ENCODE measurements at places on chromosomes 13 and 19.

DNA sequence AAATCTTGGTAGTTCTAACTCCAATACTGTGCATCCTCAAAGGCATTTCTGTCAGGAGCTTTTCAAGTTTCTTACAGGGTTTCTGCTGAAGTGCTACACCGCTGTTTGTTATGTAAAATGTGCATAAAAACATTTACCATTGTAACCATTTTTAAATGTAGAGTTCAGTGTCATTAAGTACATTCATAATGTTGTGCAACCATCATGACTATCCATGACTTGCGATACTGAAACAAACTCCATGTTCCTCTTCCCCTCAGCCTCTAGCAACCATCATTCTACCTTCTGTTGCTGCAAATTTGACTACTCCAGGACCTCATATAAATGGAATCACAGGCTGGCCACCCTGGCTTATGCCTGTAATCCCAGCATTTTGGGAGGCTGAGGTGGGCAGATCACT is 14.4 kb upstream of the SLC25A42 start:
- DNase-seq, result no peak

GRCh38 chr13:43981091-43981490 is 101.4 kb downstream of the LACC1 start:
- no peak for DNase-seq

DNA sequence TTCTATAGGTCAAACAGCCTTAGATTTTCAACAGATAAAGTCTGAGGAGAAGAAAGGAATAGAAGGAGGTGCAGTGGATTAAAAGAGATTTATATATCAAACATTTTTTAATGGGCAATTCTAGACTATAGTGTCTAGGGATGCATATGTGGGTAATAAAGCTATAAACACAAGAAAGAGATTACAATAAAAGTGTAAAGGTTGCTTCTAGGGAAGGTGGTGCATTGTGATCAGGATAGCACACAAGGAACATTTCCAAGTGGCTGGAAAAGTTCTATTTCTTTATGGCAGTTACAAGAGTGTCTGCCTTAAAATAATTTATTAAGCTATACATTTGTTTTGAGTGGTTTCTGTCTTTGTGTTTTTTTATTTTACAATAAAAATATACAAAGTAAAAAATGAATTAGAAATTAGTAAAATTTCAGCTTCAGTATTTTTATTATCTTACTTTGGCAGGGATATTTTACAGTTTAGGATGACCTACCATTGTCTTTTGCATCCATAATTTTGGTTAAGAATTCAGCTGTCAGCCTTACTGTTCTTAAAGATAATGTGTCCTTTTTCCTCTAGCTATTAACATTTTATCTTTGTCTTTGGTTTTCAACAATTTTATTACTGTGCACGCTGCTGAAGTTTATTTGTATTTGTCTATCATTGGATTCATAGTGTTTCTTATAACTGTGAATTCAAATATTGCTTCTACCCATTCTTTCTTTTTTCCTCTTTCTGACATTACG is 221.8 kb downstream of the LACC1 start:
- DNase-seq, result no peak

- DNase-seq, result peak; percentile 9
Observed at GRCh38 chr13:41222259-41222852, 28.0 kb upstream of the KBTBD7 start.

- DNase-seq, result no peak
Observed at GRCh38 chr19:6374161-6374709, 1.5 kb downstream of the PSPN start.

GRCh38 chr19:21084343-21084742 is 2.3 kb downstream of the ZNF714 start:
- no peak for DNase-seq

DNA sequence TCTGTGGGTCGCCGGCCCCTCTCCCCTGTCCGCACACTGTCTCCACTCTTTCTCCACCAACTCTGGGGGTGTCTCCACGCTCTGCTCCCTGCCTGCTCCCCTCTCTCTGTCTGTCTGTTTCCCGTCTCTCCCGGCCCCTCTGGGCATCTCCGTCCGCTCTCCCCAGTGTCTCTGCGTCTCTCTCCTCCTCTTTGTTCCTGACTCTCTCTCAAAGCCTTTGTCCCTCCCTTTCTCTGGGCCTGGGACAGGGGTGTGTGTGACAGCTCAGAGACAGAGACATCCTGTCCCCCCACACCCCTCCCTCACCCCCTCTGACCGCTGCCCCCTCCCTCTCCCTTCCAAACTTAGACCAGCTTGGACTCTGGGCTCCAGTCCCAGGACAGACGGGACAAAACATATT is 668 bp upstream of the SBK3 start:
- DNase-seq, result no peak

DNA sequence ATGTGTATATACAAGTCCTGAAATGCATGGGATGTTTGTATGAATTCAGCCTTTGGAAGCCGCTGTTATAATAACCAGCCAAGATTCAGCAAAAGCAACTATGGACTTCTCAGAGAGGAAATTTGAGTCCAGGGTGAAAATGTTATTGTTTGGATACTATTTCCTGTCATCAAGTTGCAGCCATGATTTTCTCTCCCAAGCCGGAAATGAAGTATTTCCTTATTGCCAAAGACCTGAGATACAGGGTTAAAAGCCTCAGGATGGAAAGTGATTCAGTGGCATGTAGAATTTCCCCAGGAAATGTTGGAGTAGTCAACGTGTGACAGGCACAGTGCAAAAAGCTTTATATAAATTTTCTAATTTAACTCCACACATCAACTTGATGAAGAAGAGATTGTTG is 133.9 kb downstream of the IRS2 start:
- DNase-seq, result no peak

DNA sequence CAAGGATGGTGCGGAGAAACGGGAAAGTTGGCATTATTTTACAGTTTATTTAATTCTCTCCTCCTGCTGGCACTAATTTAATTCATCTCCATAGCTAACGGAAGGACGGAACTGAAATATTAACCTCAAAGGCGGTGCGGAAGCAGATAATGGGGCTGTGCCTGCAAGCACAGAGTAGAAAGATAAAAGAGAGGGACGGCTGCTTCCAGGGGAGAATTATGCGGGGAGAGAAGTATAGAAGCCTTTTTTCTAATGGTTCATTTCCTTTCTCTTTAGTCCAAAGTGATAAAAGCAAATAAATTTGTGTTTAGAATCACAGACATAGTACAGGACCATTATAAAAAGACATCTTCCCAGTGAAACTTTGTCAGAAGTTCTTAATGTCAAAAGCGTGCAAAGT is 34.5 kb upstream of the UQCRFS1 start:
- DNase-seq, result no peak

- no peak for DNase-seq
Observed at GRCh38 chr13:57056601-57057180, 84.0 kb upstream of the PRR20A start.

DNA sequence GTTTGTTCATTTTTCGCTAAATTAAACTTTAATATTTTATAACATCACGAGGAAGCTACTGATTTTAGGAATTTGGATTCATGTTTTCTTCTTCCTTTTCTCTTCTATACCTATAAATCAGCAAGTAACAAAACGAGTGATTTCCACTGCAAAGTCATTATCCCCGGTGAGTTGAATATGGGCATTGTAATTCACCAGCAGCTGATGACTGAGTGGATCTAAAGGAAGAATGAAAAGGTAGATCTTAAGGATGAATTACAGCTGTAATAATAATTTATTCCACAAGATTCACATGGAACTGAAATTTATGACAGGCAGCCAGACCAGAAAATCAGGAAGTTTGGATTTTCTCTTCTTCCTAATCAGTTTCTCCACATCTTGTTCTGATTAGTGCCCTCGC is 111.4 kb downstream of the GPC6 start:
- no peak for DNase-seq

DNA sequence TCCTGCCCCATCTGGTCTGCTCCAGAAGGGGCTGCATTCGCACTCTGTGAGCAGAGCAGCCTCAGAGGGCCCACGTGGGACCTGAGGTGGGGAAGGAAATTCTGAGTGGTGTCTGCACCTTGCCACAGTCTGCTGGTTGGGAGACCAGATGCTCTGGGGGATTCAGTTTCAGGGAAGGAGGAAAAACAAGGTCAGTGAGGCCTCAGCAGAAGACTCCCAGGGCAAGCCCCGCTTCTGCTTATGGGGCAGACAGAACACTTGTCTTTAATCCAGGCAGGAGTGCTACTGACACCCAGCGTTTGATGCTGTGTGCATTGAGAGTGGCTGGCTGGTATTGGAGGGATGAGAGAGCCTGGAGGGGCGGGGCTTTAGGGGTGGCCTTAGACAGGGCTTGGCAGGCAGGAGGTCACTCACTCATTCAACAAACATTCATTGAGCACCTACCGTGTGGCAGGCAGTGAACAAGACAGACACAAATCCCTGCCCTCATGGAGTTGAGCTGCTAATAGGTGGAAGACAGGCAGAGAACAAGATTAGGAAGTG is 4.9 kb upstream of the CLEC17A start:
- DNase-seq, result no peak

DNA sequence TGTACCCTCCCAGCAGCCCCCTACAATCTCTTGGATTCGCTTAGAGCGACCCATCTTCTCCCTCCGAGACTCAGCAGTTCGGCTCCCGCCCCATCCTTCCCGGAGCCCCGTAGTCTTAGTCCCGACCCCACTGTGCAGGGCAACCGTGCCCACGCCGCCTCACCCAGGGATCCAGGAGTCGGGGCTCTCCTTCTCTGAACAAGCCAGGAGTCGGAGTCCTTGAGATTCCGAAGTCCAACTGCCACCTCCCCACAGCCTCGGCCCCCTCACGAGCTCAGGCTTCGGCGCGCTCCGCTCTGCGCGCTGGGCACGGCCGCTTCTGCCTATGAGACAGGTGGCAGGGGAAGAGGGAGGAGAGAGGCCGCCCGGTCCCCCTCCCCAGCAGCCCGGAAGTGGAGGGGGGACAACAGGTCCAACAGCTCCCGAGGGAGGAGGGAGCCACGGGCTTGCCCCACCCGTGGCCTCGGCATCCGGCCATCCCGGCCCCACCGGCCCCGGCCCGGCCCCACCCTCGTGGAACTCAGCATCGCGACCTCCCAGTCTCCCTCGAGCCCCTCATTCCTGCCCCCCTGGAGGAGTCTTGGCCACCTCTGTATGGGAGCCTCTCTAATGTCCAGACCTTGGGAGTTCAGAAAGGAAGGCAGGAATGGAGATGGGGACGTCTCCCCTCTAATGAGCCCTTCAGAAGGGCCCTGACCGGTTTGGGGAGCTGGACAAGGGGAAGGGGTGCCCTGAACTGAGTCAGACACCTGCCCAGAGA is at the start of gene PHLDB3:
PHLDB3 (minus strand) TSS at position 321 of the 760 bp plus-strand sequence. CDS start 628 bp downstream, outside the sequence.
- DNase-seq, result no peak

DNA sequence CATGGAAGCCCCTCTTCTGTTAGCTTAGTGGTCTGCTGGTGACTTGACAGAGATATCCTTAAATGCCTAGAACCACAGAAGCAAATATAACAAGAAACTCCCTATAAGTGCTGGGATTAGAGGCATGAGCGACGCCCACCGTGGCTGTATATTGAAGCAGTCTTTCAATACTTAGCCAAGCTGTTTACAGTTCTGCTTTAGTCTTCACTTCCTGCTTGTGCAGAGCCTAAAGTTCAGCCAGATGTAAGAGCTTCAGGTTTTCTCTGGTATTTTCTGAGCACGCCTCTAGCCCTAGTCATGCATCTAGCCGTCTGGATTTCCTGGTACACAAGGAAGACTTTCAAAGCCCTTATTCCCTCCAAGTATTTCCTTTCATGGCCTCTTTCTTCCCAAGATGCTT is 28.5 kb downstream of the TRPM4 start:
- DNase-seq, result no peak

GRCh38 chr19:11378319-11379189 is 4.1 kb downstream of the SWSAP1 start:
- DNase-seq, result no peak

GRCh38 chr19:13241231-13242104 is 91.3 kb downstream of the IER2 start:
- no peak for DNase-seq

DNA sequence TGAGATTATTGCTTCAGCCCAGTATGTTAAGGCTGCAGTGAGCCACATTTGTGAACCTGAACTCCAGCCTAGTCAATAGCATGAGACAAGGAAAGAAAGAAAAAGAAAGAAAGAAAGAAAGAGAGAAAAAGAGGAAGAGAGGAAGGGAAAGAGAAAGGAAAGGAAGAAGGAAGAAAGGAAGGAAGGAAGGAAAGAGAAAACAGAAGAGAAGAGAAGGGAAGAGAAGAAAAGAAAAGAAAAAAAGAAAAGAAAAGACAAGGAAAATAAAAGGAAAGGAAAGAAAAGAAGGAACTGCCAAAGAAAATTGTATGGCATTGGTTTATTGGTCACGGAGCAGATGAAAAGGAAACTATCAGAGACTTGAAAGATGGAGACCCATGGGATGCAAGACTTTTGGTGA is 1158.8 kb downstream of the OLFM4 start:
- DNase-seq, result no peak

- no peak for DNase-seq
Observed at GRCh38 chr13:107025991-107026390, 458.1 kb upstream of the ARGLU1 start.

GRCh38 chr13:50711131-50711815 is 132.2 kb downstream of the DLEU7 start:
- DNase-seq, result no peak
